ENCODE measurements at places on chromosomes 3 and 15.

- no peak for DNase-seq
These were observed 57.3 kb downstream of the NMNAT3 start for GRCh38 chr3:139620438-139620837.

DNA sequence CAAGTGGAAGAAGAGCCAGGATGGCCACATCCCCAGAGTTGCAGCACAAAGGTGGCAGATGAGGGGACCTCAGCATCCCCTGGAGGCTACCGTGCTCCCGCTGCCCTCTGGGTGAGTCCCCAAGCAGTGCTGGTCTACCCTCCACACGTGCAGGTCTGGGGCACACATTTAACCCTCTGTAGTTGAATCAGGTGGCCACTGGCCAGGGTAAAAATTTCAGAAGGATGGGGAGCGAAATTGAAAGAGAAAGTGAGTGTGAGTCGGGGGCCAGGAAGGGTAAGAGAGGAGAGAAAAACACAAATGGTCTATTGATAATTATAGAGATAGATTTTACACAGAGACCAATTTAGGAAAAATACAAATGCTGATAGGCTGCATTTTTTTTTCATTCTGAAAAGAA lies 139.5 kb upstream of the EIF1B start:
- no peak for DNase-seq

- no peak for DNase-seq
These were observed 12.3 kb upstream of the CTDSPL start for GRCh38 chr3:37849146-37849923.

DNA sequence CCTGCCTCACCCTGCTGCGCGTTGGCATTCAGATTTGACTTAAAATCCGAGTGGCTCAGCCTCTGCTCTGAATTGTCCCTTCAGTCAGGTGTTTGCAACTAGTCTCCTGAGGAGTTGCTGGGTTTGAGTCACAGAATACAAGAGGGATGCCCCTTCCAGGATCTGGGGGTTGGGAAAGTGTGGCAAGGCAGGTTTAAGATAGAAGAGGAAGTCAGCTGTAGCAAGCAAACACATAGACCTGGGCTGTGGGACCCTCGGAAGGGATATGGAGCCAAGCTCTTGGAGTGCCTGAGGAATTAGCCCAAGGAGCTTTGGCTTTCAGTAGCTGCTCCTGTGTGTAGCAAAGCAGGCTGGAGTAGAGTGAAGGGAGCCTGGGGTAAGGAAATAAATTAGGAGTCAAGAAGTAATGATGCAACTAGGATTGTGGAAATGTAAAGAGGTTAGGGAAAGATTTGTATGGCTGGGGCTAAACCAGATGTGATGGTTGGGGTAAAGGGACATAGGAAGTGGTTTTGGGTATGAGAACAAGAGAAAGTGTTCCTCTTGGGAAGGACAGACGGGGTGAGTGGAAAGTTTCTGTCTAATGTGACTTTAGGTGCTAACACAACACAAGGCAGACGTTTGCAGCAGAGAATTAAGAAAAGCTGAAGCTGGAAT lies 41.2 kb downstream of the RAB7A start:
- DNase-seq: no peak

- DNase-seq: no peak
These were observed 12.0 kb downstream of the MRPL46 start for GRCh38 chr15:88454867-88455810.

- DNase-seq: no peak
These were observed 80.6 kb downstream of the OXSM start for GRCh38 chr3:25870452-25870851.

DNA sequence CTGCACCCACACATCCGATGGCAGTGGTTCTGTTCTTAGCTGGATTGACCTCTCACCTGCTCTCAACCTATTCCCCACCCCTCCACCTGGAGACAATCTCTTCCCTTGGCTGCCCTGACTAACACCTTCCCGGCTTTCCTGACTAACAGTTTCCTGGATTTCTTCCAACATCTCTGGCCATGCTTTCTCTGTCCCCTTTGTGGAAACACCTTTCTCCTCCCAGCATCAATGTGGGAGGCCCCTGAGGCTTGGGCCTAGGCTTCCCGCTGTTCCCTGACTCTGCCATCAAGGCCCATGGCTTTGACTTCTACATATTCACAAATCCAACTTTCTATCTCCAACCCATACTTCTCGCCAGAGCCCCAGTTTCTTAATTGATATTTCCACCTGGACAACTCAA lies 142.8 kb upstream of the ATP2B2 start:
- DNase-seq: no peak

- DNase-seq: no peak
These were observed 205.9 kb downstream of the GABRG3 start for GRCh38 chr15:27176785-27177406.

GRCh38 chr15:27993996-27994780 lies 104.9 kb downstream of the OCA2 start:
- DNase-seq: no peak

DNA sequence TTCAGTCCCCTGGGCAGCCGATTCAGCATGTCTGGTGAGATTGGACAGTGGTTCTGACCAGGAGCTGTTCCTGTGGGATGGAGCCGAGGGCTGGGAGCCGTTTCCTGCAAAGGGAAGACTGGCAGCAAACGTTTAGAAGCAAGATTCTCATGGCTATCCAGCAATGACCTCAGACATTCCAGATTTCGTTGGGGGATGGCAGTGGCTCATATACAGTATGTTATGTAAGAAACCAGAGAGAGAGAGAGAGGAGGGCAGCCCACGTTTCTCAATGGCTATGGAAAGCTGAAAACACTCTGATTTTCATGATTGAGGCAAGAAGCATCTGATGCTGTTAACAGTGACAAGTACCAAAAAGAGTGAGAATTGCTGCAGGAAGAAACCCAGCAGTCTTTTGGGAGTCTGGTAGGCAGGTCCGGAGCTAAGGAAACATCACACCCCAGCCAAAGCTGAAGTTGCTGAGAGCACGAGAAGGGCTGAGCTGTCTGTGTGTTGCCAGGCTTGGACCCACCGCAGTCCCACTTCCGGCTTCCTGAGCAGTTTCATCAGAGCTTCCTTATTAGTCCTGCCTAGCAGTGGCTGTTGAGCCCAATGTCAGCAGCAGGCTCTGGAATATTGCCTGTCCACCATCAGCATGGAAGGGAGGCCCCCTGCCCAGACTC lies 25.6 kb upstream of the VPS8 start:
- no peak for DNase-seq

DNA sequence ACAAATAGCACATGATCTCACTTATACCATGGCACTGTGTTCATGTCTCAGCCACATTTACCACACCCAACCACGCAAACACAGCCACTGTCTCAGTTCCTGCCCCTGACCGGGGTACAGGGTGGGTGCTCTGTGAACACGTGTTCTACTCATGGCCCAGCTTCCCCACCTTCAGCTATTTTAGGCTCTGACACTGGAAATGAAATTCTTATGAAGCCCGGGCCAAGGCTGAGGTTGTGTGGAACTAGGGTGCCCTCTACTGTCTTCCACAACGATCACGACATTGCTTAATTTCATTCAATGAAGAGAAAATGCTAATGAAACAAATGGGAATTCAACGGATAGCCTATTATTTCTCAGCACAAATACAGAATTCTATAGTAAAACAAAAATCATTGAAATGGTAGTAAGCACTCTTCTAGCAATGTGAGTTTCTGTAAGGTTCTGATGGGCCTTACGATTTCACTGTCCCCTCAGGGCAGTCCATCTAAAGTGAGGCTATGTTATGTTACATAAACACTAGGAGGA lies 2.1 kb upstream of the GABRA5 start:
- DNase-seq: peak; percentile 21

- no peak for DNase-seq
These were observed 55.0 kb upstream of the GATA2 start for GRCh38 chr3:128548021-128548420.

DNA sequence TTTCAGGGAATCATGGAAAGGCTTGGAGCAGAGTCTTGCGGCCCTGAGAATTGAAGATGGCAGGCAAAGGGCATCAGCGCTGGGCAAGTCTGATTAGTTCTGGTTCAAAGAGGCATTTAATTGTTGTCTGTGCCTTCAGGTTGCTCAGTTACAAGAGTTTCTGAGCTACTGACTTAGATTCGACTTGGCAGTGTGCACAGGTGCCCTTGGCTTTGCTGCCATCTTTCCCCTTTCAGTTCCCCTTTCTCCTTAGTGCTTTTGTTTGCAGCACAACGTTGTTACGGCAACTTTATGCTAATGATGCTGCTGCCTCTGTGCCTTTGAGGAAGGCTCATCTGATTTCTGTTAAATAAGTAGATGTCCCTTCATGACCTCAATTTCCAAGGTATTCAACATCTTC lies 12.5 kb downstream of the P2RY14 start:
- no peak for DNase-seq

GRCh38 chr15:83199288-83199687 lies 8.3 kb downstream of the HDGFL3 start:
- no peak for DNase-seq

- no peak for DNase-seq
These were observed 208.4 kb downstream of the PLOD2 start for GRCh38 chr3:145952536-145952935.

DNA sequence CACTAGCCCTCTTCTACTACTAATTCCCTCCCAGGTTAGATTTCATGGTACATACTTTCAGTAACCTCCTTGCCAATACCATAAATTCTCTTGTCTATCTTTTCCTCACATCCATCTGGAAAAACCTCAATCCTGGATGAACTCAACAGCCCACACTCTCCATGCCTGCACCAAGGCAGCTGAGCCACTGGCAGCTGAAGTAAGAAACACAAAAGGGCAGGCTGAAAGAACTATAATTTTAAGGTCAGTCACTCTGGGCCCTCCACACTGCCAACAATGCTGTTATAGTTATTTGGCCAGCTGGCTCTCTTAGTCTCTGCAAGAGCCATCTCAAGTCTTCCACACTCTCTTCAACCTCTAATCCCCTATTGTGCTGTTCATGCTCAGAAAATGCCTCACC lies 15.1 kb upstream of the TIPARP start:
- DNase-seq: no peak

- no peak for DNase-seq
These were observed 101.9 kb upstream of the KCNH8 start for GRCh38 chr3:19046440-19046839.

- DNase-seq: no peak
These were observed 1561.6 kb downstream of the OTOL1 start for GRCh38 chr3:163058031-163058854.

DNA sequence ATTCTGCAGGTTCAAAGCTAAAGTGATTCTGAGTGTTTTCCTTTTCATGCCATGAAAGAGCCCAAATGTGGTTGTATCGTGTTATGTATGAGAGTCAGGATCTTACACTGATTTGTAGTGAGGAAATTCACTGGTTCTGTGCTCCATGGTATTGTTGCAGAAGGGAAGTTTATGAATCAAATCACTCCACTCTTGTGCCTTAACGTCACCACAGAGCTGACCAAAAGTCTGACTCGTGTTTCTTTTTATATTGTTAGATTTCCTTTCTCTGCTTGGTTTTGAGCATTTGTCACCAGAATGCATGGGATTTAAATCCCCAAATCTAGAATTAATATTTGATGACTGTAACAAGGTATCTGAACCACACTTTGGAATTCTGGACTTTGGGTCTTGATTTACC lies 29.1 kb upstream of the SLC30A4 start:
- no peak for DNase-seq

DNA sequence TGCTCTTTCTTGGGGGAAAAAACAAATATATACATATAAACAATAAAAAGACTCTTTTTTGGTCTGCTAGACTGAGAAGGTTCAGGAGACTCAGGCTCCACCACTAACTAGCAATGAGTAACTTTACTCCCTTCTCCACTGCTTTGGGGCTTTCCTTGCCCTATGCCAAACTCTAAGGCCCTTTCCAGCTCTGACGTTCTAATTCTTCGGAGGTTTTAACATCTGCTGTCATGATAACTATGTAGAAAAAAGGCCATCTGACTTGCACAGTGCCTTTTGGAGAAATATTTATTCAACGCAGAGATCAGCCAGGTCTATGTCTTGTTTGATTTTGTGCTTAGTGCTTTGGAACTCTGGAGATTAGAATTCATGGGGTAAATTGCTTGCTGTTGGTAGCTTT lies 156.2 kb downstream of the TMCO5A start:
- DNase-seq: no peak

DNA sequence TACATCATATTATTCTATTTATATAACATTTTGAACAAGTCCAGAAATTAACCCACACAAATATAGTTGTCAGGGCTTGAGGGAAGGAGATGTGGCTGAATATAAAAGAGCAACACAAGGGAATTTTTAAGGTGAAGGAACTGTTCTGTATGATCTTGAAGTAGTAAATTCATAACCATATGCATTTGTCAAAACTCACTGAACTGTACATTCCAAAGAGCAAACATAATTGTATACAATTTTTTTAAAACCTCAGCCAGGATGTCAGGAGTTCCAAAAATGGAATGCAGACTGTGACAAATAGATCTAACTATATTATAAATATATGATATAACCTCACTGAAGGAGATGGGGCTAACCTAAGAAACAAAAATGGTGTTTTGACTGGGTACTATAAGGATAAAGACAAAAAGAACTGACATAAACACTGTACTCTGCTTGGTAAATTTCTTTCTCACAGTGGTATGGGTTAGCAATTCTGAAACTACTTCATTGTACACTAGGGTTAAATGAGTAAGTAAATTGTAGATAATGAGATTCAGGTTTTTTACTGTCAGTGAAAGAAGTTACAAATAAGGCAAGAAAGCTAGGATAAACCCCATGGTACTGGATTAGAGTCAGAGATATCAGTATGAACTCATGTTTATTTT lies 14.4 kb downstream of the GOLGB1 start:
- no peak for DNase-seq

DNA sequence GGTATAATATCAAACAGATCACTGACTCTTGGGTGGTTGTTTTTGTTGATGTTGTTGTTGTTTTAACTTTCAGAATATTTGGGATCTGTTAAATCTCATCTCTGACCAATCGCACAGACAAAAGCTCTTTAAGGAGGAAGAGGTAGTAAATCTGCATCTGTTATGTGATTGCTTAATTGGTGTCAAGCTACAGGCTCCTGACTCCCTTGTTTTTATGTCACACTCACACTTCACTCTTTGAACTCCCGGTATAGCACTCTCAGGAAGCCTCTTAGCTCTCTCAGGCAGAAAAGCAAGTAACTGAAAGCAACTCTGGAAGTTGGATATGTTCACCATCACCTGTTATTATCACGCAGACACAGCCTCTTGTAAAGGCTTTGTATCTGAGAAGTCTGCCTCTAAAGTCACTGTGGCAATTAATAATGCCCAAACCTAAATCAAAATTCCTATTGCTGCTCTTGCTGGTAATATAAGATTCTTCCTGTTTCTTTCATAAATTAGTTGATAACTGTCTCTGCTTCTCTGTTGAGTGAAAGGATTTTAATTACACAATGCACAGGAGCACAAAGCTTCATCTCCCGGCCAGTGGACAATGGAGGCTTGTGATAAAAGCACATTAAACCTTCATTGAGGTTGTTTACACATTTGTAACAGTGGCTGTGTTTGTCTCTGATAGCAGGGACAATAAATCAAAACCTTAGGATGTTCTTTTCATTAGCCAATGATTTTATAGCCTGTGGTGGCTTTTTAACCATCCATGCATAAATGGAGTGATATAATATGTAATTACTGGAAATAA lies 576.7 kb downstream of the MFSD1 start:
- DNase-seq: peak; percentile 1

GRCh38 chr3:29775340-29775739 lies 494.5 kb downstream of the RBMS3 start:
- no peak for DNase-seq
